Fibroblast of skin of left biceps (primary cell): ENCODE measurements at places on chromosomes 13 and 19.

GRCh38 chr19:10135551-10136334 lies 16.0 kb upstream of the EIF3G start:
- DNase-seq, result no peak

GRCh38 chr19:18587561-18587960 lies 1.0 kb upstream of the REX1BD start:
- DNase-seq, result no peak

GRCh38 chr19:34500656-34501120 lies 19.1 kb downstream of the WTIP start:
- DNase-seq, result no peak

DNA sequence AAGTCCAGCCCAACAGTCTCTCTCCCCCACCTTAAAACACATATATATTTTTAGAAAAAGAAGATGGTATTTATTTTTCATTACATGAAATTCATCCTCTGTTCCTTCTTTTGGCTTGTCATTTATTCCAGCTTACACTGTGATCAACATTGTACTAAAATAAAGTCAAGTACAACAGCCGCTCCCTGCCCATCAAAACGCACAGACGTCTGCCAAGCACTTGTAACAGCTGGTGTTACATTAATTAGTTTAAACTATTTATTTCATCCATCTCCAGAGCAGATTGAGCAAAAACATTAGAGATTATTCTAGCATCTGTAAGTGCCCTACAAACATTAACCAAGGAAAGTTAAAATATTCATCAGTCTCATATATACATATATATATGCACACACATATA lies 350.5 kb downstream of the DACH1 start:
- no peak for DNase-seq

DNA sequence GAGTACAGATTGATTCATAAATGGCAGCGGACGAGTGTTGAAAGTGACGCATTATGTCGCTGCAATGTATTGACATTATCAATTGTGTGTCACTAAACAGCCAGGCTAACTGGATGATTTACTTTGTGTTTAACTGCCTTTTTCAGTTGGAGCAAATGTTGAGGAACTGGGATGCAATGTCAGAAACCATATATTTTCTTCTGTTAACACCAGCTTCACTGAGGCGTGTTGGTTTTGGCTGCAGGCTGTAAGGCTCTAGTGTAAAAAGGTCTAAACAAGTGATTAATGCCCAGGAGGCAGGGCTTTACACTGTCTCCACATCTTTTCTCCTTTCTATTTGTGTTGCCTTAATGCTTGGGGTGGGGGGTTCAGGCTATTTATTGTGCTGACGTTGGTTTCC lies 80.1 kb downstream of the GGACT start:
- no peak for DNase-seq

DNA sequence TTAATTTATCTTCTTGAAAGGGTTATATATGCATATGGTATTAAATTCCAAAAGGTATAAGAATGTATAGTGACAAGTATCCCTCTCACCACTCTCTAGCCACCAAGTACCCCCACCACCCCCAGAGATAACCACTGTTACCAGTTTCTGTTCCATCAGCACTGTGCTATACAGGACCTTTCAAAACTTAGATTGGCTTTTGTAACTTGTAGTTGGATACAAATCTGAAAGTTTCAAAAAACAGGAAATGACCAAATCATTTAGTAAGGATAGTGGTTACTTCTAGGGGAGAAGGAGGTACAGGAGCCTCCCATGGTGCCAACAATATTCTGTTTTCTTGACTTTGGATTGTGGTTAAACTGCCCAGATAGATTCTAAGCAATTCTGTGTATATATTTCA lies 56.7 kb downstream of the AKAP11 start:
- no peak for DNase-seq

- no peak for DNase-seq
Measured at GRCh38 chr13:31591642-31592233, 147.6 kb upstream of the RXFP2 start.

- DNase-seq, result no peak
Measured at GRCh38 chr13:80276371-80277289, 64.3 kb downstream of the SPRY2 start.

GRCh38 chr13:22053053-22053452 lies 382.2 kb downstream of the FGF9 start:
- no peak for DNase-seq

GRCh38 chr13:113509989-113510388 lies 19.5 kb upstream of the DCUN1D2 start:
- DNase-seq, result no peak
